AG20443 (cell line): ENCODE measurements at places on chromosomes 12 and 14.

DNA sequence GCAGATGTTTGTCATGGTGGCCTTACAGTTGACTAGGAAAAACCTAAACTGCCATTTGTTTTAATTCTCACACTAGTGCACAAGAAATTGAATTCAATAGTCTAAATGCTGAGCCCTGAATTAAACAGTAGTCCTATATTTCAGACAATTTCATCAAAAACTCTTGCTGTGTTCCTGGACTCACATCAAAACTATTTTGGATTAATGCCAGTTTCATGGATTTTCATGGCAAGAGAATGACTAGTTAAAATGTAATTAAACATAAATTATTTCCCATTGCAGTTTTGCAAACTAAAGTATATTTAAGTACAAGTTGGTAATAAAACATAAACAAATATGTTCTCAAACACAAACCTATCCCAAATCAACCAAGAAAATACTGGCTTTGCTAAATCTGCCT is 468.0 kb upstream of the PRICKLE1 start:
- DNase-seq = no peak

GRCh38 chr14:76736514-76736913 is 24.8 kb upstream of the VASH1 start:
- no peak for DNase-seq

DNA sequence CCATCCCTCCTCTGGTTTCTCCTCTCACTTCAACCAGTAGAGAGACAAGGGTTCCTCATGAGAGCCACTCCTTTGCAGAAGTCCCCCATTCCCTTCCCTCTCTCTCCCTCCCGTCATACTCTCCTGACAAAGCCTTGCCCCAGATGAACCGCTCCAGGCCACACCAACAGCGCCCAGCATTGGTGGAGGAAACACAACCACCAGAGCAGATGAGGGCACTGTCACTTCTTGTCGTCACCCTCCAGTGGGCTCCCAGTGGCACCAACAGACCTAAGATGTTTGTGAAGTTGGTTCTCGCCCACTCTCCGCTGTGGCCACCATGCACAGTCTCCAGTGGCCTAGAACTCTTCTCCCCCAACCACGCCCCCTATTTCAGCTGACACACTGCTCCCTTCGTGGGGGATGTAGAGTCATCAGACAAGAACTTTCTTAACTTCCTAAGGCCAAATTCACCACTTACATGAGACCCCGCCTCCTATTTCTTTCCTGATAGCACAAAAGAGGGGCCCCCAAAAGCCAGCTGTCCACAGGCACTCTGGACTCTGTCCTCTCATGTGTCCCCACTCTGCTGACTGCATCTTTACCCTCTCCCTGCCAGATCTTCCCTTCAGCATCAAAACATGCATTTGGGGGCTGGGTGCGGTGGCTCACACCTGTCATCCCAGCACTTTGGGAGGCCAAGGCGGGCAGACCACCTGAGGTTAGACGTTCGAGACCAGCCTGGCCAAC is 29.2 kb upstream of the PLEKHG6 start:
- no peak for DNase-seq

DNA sequence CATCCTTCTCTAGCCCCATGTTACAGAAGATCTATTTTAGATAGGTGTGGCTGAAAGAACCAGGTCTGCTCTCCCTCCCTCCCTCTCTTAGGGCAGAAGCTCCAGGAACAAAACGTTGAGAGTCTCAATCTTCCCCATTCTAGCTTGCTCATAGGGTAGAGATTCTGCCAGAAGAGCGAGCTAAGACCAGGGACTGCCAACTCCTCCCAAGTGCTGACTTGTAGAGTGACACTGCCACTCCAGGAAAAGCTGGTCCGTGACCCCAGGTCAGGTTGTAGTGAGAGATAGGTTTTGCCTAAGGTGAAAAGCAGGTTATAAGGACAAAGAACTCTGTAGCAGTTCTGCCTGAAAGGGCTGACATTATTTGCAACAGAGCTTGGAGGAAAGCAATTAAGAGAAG is 73.4 kb downstream of the INSM2 start:
- no peak for DNase-seq

DNA sequence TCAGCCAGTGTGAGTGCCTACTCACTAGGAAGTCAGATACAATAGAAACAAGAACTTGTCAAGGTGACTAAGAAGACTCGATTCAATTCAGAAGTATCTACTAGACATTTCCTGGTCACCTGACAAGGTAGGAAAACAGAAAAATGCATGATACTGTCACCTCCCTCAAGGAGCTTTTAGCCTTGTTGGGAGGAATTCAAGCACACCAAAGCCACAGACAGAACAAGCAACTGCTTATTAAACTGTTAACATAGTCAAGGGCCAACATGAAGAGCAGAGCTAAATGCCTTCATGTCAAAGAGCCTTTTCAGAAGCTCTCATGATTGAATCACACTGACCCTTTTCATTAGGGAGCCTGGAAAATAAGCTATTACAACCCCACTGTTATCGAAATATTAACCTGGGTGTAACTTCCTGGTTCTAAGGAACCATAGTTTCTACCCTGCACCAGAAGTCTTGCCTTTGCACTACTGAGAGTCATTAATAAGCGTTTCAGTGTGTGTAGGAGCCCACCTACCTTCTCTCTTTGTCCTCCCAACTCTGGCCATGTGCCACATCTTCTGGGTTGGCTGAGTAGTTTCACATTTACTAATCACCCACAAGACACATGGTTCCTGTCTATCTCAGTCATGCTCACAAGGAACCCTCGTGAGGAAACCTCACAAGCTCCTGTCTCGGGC is 31.0 kb upstream of the LGALS3 start:
- no peak for DNase-seq

DNA sequence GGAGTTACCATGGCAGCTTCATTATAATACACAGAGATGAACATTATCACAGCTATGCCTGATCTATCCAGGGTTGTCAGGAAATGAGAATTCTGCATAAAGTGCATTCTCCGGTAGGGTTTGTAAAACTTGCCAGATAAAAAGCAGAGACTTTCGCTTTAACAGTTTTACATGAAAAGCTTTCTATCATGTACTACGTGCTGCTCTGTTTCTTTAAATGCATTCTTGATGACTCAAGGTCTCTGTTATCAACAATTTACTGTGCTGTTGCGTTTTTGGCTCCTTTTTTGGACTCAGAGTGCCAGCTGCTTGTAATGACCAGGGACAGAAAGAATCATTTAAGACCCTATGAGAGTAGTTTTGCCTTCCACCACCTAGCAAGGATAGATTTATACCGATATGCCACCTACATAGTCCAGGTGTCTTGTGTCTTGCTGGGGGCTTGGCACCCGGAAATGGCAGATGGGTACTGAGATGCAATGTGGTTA is 371.2 kb downstream of the BTG1 start:
- DNase-seq = peak; percentile 20

- peak; percentile 68 for DNase-seq
These were observed 14.7 kb downstream of the AACS start for GRCh38 chr12:125079648-125080645.

GRCh38 chr14:87186737-87187136 is 806.2 kb downstream of the GALC start:
- DNase-seq = no peak

- peak; percentile 92 for DNase-seq
These were observed 9.5 kb downstream of the HHIPL1 start for GRCh38 chr14:99654235-99654985.

- DNase-seq = no peak
These were observed 1.5 kb downstream of the LAG3 start for GRCh38 chr12:6773590-6774351.

DNA sequence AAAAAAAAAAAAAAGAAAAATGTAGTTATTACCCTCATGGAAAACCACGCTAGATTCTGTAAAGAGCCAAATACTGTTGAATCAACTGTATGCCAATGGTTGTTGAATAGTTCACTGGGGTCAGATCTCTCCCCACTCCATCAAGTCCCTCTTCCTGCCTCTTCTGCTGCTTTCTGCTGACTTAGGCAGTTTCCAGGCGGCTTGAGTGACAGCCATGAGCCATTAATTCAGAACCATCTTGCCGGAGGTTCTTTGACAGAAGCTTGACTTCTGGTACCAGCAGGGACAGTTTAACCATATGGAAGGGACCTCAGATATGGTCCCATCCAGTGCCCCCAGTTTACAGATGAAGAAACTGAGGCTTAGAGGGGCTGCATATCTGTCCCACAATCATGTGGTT is 34.5 kb downstream of the TSPAN11 start:
- DNase-seq = no peak

- peak; percentile 61 for DNase-seq
These were observed 37.5 kb upstream of the DTX1 start for GRCh38 chr12:113019025-113019424.

DNA sequence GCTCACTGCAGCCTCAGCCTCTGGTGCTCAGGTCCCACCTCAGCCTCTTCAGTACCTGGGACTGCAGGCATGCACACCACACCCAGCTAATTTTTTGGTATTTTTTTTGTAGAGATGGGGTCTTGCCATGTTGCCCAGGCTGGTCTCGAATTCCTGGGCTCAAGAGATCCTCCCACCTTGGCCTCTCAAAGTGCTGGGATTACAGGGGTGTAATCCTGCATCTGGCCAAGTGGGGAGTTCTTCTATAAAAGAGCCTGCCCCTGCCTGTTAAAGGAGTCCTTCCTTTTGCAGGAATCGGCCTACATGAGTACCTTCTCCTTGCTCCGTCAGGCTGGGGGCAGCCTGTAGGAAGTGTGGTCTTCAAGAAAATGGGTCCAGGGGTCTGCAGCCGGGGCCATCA is 54.1 kb upstream of the RASSF3 start:
- no peak for DNase-seq

DNA sequence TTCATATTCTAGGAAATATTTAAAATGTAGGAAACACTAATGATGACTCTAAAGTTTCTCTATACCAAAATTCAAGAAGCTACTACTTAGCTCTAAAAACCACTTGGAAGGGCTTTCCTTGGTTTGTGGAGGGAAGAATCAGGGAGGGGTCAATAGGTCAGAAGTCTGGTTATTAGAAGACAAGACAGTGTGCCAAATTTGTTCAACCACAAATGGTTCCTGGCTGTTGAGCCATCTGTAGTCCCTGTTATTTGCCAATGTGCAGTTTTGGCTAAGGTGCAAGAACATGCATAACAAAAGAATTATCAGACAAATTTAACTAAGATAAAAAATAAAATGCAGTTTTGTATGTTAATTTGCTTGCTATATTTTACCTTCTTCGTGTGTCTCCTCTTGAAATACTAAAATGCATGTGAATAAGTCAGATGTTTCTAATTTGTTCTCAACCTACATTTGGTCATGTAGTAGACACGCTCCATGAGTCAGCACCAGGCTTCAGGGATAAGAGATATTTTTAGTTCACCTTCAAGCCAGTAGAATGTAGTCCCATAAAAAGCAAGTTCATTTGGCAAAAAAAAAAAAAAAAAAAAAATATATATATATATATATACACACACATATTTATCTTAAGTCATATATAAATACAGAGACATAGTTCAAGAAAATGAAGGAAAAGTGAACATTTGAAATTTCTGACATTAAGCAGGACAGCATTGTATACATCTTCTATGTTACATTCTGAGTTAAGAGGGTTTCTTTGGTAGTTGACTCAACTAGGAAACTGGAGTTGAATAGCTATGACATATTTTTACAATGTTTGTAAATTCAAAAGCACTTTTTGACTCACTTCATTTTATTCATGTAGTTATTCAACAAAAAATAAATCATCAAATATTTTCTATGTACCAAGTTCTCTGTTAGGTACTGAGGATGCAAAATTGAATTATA is 123.3 kb downstream of the KCNC2 start:
- DNase-seq = peak; percentile 9

DNA sequence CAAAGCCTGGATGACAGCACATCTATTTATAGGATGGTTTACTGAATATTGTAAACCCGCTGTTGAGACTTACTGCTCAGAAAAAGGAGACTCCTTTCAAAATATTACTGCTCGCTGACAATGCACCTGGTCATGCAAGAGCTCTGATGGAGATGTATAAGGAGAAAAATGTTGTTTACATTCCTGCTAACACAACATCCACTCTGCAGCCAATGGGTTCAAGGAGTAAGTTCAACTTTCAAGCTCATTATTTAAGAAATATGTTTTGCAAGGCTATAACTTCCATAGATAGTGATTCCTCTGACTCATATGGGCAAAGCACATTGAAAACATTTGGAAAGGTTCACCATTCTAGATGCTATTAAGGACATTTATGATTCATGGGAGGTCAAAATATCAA is 201.7 kb downstream of the SNAPC1 start:
- DNase-seq = no peak
